Posterior vena cava (tissue), 2 donors: ENCODE measurements at places on chromosomes 3 and 15. TPM values are rescaled to one million over a fixed set of nuclear protein-coding genes. Genes with fewer than 3 reads are reported as not detected.

DNA sequence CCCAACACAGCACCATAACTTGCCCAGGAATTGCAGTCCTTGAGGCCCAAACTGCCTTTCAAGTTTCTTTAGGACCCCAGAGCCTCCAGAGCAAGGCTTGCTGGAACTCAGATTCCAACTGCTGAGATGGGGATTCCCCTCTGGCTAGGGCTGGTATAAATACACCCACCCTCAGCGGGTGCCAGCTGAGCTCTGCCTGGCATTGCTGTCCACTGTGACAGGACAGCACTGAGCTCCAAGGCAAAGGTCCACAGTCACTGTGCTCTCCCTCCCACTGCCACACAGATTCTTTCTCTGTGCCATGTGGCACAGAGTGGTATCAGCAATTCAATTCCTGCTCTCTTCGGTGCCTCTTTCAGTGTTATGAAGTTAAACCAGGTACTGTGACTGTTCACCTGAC is 304.2 kb upstream of the LMCD1 start:
- DNase-seq, result no peak

GRCh38 chr3:96865605-96866004 is 51.2 kb downstream of the EPHA6 start:
- DNase-seq, result no peak

DNA sequence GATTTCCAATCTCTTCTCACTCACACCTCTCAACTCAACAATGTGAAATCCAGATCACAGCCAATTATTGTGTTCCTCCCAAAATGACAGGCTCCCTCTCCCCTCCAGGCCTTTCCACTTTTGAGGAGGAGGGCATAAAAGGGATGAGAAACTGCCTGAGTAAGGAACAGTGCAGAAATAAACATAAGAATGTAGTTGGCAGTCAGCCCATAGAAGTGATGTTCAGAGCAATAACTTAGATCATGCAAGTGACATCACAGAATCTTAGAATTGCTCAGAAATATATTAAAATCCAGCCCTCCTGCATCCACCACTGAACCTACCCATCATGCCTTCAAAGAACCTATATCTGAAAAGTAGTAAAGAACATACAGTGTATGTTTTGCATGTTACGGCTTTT is 299.4 kb upstream of the GADL1 start:
- no peak for DNase-seq

- DNase-seq, result no peak
These were observed 27.4 kb upstream of the SNTN start for GRCh38 chr3:63624941-63625560.

DNA sequence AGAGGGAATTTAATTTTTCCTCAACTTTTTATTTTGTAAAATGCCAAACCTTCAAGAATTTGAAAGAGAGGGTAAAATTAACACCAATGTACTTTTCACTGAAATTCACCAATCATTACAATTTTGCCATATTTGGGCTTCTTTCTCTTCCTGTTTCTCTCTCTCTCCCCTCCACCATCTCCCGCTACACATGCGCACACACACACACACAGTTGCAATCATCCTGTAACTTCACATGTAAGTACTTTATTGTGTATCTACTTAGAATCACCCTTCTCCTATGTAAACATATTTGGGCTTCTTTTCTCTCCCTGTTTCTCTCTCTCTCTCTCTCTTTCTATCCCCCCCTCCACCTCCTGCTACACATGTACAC is 7.4 kb downstream of the ARL14 start:
- no peak for DNase-seq

Gene PCSK6
- total RNA-seq, result 9.8 TPM
